ENCODE measurements at places on chromosomes 4 and X. TPM values are rescaled to one million over a fixed set of nuclear protein-coding genes. Genes with fewer than 3 reads are reported as not detected.

DNA sequence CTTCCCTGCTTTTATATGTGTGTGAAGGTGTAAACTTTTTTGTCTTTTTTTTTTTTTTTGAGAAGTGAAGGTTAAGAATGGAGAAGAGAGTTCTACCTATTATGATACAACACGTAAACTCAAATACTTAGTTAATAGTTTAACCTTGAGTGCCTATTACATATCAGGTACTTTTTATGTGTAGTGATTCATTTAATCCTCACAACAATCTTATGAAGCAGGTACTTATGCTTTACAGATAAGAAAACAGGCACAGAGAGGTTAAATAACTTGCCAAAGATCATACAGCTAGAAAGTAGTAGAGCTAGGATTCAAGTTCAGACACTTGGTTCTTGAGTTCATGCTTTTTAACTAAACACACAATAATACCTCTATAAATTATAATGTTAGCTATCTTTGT lies 107.4 kb downstream of the THOC2 start:
- no peak for DNase-seq

The HELT gene
- not detected for total RNA-seq

DNA sequence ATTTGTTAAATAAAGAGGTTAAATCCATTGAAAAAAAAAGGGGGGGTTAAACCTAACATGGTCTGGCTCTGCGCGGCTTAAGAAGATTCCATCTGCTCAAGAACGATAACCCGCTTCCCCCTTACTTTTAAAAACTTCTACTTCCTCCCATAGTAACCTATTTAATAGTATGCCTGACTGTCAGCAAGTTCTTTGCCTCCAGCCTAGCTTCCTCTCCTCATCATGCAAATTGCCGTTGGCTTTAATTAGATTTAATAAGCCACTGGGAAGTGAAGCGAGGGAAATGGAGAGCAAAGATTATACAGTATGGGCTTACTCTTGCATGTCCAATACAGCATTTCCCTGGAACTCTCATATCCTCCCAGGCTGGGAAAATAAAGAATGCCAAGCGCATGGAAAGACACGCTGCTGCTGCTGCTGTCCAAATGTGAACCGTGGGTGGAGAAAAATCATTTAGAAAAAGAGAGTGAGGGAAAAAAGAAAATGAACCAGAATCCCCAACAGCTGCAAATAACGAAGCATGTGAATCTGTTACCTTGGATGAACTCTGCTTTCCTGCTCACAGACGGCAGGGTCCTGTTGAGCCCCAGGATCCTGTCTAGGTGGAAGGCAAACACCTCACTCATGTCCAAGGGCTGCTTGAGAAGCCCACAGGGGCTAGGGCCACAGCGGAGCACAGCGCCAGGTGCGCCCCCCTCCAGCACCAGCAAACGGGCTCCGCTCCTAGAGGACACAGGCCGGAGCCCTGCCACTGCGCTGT lies 2.7 kb downstream of the GASK1B start:
- DNase-seq: no peak

The CT45A2 gene
- total RNA-seq: not detected

The C4orf17 gene
- total RNA-seq: not detected

DNA sequence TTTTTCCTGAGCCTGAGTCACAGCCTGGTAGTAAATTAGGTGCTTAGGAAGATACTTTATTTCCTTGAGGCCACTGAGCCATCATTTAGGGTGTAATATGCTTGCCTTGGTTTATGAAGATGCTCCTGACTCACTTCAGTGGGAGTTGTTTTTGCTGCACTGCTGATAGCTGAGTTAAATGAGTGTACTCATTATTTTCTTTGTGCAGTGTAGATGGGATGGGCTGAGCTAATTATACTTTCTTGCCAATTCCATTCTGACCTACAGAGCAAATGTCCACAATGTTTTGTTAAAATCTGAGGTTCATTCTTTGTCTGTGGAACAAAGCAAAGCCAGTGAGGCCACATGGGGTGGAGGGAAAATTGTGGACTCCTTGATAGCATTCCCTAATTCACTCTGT lies 60.0 kb downstream of the FGF13 start:
- DNase-seq: no peak

The SORBS2 gene
- total RNA-seq: 71.4 TPM

The POF1B gene
- 0.17 TPM for total RNA-seq

DNA sequence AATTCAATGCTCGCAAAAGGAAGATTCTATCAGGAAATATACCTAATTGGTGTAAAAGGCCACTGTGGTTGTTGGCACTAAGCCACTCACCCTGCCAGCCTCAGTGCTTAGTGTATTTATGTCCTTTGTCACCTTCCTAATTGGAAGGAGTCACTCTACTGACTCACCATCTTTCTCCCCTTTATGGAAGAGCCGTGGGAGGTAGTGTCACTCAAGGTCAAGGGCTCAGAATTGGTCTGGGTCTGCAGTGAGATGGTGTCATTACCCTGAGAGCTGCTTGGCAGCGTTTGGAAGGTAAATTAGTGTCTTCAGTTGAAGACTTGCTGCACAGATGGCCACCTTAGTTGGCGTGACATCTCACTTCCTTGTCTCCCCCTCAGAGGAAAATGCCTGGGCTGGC lies 41.7 kb upstream of the CDKN2AIP start:
- no peak for DNase-seq

DNA sequence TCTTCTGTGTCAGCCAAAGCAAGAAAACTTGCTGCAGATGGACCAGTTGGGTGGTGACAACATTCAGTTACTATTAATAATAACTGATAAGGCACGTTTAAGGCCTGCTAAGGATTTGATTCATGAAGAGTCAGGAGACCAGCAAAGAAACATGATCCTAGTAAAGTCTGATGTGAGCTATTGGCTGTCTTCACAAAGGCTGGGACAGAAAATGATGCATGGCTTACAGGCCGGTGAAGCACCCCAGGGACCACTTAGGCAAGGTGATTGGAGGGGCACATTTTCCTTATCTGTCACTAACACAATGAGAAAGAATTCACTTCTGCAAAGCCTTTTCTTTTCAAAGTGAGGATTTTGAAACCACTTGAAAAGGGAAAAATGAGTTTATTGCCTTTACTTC lies 65.4 kb upstream of the TRPC3 start:
- no peak for DNase-seq

The CXCL13 gene
- total RNA-seq: 0.17 TPM

The ANK2 gene
- total RNA-seq: 512 TPM

DNA sequence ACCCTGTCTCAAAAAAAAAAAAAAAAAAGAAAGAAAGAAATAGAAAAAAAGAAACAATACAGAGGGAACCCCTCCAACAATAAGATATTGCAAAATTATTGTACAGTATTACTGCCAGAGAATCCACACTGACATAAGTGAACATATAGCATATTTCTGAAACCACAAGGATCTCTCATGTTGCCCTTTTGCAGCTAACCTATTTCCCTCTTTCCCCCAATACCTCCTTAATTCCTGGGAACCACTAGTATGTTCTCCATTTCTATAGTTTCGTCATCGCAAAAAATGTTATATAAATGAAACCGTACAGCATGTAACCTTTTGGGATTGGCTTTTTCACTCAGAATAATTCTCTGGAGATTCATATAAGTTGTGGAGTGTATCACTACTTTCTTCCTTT lies 20.0 kb upstream of the BMP2K start:
- no peak for DNase-seq

DNA sequence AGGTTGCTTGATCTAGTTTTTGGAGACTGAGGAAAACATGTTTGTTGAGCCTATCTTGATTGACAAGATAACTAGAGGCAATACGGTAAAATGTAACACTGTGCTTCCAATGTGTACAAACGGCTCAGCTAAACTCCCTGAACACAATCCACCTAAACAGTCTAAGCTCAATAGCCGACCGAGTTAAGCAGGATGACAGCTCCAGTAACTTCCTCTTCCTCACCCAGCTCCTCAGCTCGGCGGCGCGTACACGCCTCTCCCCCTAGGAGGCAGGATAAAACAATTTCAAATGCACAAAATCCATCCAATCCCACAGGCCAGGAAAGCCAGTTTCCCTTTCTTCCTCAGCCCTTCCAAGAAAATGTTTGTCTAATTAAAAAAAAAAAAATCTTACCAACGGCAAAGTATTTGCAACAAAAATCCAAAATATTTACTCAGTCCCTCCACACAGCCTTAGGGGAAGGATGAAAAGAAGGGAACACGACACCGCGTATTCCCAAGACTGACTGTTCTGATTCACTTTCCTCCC lies 1.0 kb downstream of the CNOT6L start:
- DNase-seq: peak; percentile 55

The UGT2B15 gene
- not detected for total RNA-seq

The RGN gene
- 10.2 TPM for total RNA-seq

- DNase-seq: no peak
These were observed 669 bp downstream of the TMEM150C start for GRCh38 chr4:82560853-82561785.

The CPLX1 gene
- total RNA-seq: 15.4 TPM

GRCh38 chr4:161466316-161466715 lies 697.5 kb downstream of the FSTL5 start:
- peak; percentile 89 for DNase-seq

DNA sequence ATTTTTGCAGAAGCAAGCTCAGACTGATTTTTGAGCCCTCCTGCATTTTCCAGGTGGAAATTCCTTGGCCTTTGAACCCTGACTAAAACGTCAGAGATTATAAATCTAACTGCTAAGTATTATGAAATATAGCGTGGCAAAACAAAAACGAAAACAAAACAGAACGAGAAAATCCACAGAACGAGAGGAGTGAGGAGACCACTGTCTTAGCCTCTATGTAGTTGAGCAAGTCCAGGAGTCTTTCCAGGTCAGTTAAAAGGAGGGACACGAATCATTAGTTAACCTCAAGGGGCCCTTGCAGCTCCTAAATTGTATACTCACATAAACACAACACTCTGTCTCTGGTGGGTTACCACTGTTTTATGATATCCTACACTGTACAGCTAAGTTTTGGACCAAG lies 80.2 kb downstream of the SYNPO2 start:
- no peak for DNase-seq

The MAGEA1 gene
- total RNA-seq: not detected

DNA sequence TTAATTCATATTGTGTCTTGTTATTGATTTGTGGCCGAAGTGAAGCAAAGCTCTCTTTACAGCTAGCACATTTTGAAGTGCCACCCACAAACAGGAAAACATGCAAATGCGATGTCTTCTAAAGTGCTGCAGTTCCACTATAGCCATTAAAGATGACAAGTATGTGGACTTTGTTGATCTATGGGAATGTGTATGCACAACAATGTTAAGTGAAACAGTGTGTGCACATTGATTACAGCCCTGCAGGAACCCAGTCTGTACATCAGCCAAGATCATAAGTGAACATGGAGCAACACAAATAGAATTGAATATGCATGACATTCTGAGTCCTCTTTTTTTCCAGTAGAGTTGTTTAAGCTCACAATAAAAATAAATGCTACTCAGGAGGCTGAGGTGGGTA lies 43.0 kb downstream of the TFDP3 start:
- DNase-seq: no peak

DNA sequence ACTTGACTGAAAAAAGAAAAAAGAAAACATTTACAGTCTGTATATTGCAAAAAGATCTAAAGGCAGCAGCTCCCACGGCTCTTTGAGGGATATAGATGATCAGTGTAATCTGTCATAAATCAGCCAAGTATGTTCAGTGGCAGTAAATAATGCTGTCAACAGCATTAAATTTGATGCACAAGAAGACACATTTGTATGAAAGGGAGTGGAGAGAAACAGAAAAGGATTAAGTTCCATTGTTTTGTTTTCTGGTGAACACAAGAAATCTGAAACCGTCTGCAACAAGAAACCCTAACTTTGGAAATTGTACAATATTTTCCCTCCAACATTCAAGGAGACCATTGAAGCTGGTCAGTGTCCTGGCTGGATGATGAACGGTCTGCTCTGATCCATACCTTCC lies 27.6 kb upstream of the C1QTNF7 start:
- DNase-seq: no peak

DNA sequence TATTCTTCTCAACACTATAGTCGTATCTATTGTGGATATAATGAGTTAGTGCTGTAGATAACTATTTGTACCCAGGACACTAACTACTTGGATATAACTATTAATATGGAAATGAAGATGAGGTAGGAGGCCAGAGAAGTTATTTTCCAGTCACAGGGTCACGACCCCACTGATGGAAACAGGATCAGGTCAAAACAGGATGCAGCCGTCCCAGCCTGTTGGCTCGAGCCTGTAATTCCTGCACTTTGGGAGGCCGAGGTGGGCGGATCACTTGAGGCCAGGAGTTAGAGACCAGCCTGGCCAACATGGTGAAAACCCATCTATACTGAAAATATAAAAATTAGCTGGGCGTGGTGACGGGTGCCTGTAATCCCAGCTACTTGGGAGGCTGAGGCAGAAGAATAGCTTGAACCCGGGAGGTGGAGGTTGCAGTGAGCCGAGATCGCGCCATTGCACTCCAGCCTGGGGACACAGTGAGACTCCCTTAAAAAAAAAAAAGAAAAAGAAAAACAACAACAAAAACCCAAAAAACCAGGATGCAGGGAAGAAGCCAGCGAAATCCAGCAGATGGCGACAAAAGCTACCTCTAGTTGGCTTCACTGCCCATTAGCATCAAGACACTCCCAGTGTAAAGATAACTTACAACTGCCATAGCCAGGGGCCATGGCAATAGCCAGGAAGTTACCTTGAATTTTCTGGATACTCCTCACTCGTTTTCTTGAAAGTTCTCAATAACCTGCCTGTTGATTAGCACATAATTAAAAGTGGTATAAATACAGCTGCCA lies 37.9 kb upstream of the NKAP start:
- no peak for DNase-seq

The BMPR1B gene
- 30.1 TPM for total RNA-seq

DNA sequence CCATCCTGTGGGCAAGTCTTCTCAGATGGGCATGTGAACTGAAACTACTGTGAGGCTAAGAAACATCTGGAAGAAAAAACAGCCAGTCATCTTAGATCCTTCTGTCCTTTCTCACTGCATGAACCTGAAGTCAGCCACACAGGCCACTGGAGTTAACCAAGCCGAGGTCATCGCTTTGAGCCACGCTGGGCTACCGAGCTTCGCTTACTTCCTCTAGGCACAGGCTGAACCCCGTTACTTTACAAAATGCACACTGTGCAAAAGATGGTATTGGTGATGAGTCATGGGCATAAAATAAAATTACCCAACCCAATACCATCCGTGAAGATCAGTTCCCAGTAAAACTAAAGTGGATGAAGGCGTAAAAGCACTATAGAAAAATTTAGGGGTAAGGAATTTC lies 86.2 kb downstream of the MTMR1 start:
- DNase-seq: no peak

The FGB gene
- total RNA-seq: 1.2 TPM

The EDNRA gene
- 50.6 TPM for total RNA-seq

DNA sequence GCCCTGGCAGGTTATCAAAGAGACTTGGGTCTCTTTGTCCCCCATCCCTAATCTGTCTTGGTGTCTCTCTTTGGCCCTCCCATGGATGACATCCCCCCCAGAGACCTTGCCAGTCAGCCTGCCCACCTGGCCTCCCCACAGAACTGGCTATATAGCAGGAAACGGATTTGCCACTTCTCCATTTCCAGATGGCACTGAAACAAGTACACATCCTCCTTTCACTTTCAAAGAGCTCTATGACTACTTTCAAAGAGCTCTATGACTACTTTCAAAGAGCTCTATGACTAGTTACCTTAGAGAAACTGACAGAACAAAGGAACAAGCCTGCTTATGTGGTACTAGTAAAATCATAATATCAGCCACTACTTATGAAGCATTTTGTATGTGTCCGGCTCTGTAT lies 175.3 kb downstream of the MAML3 start:
- DNase-seq: no peak

Data from spinal cord (tissue), 10 donors.